Putamen (tissue), 1 donor: ENCODE measurements at places on chromosomes 12 and 14.

GRCh38 chr12:42277396-42278127, 39.5 kb upstream of the YAF2 start:
- no peak for DNase-seq

DNA sequence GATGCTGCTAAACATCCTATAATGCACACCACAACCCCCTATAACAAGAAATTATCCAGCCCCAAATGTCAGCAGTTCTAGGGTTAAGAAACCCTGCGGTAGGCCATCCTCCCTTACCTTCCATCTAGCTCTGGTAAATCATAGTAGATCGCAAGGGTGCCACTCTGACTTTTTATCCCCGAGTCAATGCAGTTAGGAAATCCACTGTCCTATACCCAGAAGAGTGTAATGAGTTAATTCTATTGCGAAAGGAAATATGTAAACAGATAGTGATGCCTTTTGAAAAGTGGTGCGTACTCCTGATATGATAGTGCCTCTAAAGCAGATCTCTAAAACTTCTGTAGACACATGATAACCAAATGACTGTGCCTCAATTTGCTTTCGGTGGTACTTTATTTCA, 29.8 kb downstream of the SCFD1 start:
- DNase-seq, result no peak

DNA sequence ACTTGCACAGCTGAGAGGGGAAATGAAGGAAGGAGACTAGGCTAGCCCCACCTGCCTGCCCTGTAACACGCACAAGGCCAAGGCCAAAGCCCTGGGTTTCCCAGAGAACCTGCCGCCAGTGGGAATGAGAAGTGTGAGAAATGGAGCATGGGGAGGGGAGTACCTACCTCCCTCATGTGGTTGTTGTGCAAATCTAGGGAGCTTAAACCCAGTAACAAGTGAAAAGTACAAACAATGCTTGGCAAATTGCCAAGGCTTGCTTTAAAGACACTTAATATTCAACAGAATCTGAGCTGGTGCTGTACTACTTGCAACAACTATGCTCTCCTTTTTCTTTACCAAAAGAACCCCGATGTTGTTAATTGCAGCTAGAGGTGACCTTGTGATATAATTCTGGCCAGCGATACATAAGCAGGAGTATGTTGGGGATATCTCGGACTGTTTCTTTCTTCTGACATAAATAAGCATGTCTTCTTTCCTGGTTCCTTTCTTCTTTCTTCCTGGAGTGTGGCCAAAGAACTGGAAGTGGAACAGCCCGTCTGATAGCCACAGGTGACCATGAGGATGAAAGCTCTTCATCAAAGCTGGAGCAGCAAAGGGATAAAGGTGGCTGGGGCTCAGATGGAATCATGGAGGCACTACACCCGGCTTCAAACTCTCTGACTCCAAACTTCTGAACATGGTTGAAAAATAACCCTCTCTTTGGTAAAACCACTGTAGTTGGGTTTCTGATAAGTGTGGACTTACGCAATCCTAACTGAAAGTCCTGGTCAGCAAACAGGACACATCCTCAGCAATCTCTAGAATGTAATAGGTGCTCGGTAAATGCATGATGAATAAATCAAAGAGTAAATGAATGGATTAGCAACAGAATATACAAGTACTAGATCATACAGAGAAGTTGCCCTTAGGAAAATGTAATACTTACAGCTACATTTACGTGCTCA, 207.9 kb downstream of the NUAK1 start:
- no peak for DNase-seq

- no peak for DNase-seq
These were observed 71.2 kb downstream of the VCPKMT start for GRCh38 chr14:50045039-50045711.

GRCh38 chr14:103890821-103891666, 37.2 kb upstream of the TDRD9 start:
- DNase-seq, result no peak

DNA sequence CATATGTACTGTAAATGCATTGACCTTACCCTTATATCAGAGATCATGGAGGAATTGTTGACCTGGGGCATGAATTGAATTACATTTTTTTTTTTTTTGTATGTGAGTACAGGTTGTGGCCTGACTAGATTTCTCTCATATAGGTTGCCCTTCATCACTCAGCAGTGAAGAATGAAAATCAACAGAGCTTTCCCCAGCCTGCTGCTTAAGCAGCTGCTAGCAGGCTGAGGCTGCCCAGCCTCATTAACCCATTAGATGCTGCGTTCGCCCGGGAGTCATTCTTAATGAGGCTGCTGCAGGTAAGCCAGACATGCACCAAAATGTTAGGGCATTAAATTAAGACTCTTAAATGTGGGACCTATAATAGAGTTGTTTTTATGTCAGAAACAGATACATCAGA, 236.0 kb downstream of the ETNK1 start:
- no peak for DNase-seq

GRCh38 chr12:22101749-22102243, 55.8 kb downstream of the CMAS start:
- peak; percentile 67 for DNase-seq

- no peak for DNase-seq
These were observed 76.4 kb upstream of the CCDC60 start for GRCh38 chr12:119258149-119258548.

GRCh38 chr12:56676851-56677580, 11.1 kb downstream of the PTGES3 start:
- DNase-seq, result no peak

DNA sequence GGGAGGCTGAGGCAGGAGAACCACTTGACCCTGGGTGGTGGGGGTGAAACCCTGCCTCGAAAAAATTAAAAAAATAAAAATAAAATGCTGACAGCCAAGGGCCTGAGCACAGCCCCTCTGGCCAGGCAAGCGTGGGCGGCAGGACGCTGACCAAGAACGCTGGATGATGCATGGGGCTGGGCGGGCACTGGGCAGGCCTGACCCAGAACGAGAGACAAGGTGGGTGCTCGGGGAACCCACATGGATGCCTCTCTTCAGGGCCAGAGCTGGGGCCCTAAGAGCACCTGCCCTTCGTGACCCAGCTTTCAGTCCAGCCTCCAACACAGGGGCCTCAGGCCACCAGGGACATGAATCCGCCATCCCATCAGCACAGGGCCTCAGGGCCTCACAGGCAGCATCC, 11.3 kb downstream of the GALNT9 start:
- no peak for DNase-seq

DNA sequence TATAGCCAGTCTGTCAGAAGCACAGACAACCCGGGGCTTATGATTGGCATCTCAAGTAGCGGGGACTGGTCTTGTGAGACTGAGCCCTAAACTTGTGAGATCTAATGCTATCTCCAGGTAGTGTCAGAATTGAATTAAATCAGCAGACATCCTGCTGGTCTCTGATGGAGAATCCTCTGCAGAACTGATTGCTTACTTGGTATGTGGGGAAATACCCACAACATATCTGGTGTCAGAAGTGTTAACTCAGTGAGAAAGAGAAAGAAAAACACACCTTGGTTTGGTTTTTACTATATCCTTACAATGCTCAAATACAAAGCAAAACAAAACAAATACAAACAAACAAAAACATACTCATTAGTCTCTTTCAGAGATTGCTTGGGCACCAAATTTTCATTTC, 10.0 kb downstream of the SEL1L start:
- no peak for DNase-seq
